Right renal pelvis (tissue), 4 donors: ENCODE measurements at places on chromosomes 11 and 22.

DNA sequence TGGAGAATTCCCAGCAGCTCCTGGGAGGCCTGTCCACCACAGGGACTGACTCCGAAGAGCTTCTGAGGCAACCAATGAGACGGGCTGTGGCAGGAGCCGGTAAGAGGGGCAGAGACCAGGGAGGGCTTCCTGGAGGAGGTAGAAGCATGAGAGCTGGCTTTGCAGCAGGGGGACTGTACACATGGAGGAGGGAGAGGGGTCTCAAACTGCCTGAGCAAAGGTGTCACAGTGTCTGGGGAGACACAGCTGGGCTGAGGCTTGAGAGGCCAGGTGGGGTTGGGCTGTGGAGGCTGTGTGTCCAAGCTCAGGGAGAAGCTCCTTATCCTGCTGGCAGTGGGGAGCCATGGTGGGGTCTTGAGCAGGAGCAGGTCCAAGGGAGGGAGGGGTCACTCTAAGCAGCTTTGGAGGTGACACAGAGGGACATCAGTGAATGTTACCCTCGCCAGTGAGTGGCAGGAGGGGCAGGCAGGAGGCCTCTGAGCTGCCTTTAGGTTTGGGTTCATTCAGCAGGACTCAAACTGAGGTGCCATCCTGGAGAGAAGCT lies 4.6 kb upstream of the RHOD start:
- no peak for DNase-seq

- no peak for DNase-seq
Observed at GRCh38 chr11:76674517-76675400, 4.2 kb upstream of the LRRC32 start.

- no peak for DNase-seq
Observed at GRCh38 chr22:37657590-37658132, 862 bp upstream of the PDXP start.

DNA sequence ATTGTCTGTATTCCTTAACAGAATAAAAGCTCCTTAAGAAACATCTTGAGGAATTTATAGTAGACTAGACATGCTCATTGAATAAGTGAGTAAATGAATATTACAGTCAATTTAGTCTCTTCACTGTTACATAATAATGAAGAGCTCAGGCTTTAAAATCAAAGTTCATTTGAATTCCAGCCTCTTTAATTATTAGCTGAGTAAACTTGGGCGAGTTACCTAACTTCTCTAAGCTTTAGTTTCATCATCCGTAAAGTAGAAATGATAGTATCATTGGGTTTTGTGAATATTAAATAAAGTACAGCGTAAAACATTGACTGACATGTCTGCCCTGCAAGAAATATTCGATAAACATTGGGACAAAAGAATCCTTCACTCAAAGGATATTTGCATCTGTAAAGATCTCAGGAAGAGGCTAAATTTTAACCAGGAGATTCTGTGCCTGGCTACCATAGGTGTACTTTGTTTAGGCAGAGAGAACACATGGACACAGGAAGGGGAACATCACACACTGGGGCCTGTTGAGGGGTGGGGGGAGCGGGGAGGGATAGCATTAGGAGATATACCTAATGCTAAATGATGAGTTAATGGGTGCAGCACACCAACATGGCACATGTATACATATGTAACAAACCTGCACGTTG lies 15.2 kb upstream of the BBOX1 start:
- DNase-seq = no peak

DNA sequence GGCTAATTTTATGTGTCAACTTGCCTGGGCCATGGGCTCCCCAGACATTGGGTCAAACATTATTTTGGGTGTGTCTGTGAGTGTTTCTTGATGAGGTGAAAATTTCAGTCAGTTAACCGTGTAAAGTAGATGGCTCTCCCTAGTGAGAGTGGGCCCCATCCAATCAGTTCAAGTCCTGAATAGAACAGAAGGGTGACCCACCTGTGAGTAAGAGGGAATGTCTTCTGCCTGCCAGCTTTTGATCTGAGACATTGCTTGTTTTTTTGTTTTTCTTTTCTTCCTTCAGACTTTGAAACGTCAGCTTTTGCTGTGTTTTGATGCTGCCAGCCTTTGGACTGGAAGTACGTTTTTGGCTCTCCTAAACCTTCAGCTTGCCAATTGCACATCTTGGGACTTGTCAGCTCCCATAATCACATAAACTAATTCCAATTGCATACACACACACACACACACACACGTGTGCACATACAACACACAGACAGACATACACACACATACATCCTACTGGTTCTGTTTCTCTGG lies 300.1 kb downstream of the CNTN5 start:
- DNase-seq = no peak

DNA sequence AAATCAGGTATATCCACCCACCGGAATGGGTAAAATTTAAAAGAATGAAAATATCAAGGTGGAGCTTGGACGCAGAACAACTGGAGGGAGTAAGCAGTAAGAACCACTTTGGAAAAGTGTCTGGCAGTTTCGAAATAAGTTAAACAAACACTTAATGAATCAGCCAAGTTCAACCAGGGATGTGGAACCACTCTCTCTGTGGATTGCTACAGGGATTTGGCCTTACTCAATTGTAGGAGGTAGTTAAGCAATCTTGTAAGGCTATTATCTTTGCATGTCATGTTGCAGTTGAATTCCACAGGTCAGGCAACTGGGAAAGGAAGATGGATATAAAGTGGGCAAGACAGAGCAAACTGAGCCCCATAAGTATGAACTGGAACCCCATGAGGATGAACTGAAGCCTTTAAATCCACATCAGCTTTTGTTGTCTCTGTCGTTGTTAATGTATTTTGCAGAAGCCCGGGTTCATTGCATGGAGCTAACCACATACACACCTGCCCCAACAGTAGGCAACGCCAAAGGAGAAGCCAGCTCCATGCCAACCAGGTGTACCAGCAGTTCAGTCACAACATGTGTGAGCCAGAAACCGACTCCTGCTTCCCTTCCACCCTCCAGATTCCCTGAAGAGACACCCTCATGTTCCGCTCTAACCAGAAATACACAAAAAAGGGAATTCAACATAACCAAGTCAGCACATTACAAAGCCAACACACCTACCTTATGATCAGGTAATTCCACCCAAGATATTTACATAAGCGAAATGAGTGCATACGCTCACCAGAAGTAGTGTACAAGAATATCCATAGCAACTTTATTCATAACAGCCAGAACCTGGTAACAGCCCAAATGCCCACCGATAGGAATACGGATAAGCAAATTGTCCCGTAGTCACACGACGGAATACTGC lies 8.0 kb upstream of the SLC43A3 start:
- DNase-seq = no peak

- no peak for DNase-seq
Observed at GRCh38 chr11:61079416-61080150, 22.7 kb upstream of the CD5 start.

DNA sequence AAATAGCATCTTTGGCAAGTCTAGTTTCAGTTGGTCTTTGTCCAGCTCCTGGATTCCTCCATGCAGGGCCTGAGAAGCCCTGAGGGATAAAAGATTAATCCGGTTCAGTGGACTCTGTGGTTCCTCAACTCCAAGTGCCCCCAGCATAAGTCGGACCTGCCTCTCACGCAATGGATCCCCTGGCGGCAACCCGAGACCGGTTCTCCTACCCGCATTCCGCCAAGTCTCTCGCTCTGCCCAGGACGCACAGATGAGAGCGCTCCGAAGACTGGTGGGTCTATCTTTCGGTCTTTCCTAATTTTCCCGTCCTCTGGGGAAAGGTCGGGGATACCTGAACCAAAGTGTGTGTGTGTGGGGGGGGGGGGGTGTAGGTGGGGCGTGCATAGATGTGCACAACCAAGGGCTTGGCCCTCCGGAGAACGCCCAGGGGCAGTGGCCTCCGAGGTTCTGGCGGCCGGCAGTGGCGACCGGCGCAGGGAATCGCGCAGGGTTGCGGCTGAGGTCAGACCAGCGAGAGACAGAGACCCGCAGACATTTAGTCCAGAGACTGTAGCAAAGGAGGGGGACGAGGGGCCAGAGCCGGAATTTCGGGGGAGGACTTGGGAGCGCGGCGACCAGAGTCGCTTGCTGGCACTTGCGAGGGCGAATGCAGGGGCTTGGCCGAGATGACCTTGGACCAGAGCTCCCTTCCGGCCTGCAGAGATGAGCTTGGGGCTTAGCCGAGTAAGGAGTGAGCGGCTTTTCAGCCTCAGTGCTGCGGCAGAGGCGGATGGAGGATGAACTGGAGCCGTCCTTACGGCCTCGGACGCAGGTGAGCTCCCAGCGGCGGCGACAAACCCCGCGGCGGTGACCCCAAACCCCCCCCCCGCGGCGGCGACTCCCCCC lies 712 bp upstream of the SLC2A11 start:
- no peak for DNase-seq

DNA sequence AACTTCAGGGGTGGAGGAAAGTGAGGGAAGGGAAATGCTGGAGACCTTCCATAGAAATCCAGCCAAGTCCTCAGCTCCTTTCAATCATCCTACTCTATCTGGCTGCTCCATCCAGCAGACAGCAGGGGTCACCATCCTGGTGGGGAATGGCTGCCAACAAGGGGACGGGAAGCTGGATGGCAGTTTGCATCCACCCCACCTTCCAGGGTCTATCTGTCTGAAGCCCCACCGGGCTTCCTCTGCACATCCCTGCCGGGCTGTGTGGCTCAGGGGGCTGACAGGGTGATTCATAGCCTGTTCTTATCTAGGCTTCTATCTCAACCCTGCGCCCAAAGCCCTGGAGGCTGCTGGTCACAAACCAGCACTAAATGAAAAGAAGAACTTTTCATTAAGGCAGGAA lies 1.1 kb downstream of the SYTL2 start:
- no peak for DNase-seq

- DNase-seq = no peak
Observed at GRCh38 chr11:32884770-32885384, 7.7 kb upstream of the QSER1 start.

DNA sequence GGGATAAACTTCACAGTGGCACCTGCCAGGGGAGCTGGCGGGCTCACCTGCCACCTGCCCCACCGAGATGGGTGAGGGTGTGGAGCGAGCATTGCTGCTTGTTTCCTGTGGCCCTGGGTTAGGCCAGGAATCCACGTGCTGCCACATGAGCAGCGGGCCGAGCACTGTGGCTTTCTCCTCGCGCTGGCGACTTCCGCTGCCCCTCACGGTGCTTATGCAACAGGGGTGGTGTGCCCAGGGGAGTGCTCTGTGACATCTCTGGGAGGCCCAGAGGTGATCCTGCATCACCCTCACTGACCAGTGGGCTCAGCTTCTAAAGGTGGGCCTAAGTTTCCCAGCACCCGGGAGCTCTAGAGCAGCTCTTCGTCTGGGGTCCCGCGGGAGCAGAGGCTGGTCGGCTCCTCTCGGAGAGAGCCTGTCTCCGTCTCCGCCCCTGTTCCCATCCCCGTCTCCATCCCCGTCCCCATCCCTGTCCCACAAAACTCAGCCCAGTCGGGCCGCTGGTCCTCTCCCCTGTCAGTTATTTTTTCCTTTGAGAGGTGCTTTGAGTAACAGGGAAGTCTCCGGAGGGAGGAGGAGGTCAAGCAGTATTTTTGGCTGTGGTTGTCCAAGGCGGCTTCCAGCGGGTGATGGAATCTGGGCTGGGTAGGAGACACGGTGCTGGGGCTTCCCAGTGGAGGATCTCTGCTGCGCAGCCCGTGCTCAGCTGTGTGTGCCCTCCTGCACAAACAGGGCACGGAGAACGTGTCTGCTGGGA lies 42.5 kb downstream of the AP2A2 start:
- DNase-seq = no peak

DNA sequence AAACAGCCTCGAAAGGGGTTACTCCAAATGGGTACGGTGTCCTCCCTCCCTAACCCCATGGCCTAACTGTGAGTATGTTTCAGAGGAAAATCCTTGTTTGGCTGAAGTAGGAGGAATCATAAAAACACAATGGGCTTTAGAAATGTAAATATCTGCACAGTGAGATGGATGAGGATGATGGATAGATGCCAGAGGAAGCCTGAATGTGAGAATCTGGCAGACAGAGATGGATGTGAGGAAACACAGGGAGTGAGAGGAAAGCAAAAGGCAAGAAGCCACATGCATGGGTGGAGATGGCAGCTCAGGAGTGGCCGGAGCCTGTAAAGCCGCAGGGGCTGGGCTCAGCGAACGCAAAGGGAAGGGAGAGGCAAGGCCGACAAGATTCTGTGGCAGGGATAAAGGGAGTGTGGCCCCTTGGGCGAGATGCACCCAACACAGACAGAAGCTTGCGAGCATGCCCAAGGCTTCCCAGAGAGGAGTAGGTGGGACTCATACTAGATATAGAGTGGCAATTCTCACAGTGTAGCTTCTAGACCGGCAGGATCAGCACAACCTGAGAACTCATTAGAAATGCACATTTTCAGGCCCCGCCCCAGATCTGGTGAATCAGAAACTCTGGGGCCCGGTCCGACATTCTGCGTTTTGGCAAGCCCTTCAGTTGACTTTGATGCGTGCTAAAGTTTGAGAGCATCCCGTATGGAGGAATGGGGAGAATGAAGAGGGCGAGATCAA lies 237.3 kb upstream of the CADM1 start:
- no peak for DNase-seq

DNA sequence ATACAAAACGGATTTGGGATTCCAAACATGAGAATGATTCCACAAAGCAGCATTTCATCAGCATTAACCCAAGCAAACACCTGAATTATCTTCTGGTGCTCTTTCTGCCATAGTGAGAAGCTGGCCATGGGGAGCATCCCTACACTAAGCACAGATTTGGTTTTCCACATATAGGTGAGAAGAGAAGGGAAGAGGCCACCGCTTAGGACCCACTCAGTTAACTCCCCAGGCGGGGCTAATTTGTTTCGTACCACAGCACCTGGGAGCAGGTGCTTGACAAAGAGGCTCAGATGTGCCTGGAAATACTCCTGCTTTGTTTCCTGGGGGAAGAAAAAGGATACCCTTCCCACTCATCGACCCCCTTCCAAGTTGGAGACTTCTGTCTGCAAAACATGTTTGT lies 64.2 kb downstream of the RAB30 start:
- no peak for DNase-seq

- DNase-seq = no peak
Observed at GRCh38 chr22:39130892-39131855, 21.3 kb downstream of the CBX7 start.

DNA sequence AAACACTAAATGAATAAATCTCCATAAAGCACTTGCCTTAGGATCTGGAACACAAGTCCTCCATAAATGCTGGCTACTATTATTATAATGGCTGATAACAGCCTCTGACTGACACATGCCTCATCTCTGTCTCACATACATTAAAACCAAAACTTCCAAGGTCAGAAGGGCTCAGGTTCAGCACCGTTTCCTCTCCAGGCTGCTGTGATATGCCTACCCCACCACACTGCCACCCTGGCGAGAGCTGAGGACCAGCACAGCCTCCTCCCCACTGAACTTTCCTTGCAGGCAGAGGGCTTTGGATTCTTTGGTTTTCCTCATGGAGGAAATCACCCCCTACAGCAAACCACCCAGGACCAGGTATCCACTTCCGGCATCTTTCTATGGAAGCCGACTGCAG lies 112.8 kb downstream of the ABTB2 start:
- no peak for DNase-seq
